NCI-H748 treated with DMSO at 0.1 percent for 48 hours (cell line): ENCODE measurements at places on chromosomes 3 and 15.

- DNase-seq: no peak
Observed at GRCh38 chr3:175153595-175153994, 294.5 kb downstream of the NAALADL2 start.

DNA sequence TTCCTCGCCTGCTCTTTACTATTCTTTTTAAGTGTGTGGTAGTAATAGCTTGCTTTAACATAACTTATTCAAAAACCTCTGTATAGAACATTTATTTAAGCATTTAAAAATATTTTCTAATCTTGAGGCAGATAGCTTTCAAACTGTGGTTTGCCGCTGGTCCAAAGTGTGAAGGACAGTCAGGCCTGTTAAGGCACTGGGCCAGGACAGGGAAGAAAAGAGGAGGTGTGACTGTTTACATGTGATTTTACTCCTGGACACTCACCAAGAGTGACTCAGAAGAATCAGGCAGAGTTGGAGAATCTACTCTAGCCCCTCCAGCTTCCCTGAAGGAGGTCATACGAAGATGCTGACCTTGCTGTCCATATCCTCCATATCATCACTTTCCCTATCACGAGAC lies 44.7 kb downstream of the CEP152 start:
- no peak for DNase-seq

DNA sequence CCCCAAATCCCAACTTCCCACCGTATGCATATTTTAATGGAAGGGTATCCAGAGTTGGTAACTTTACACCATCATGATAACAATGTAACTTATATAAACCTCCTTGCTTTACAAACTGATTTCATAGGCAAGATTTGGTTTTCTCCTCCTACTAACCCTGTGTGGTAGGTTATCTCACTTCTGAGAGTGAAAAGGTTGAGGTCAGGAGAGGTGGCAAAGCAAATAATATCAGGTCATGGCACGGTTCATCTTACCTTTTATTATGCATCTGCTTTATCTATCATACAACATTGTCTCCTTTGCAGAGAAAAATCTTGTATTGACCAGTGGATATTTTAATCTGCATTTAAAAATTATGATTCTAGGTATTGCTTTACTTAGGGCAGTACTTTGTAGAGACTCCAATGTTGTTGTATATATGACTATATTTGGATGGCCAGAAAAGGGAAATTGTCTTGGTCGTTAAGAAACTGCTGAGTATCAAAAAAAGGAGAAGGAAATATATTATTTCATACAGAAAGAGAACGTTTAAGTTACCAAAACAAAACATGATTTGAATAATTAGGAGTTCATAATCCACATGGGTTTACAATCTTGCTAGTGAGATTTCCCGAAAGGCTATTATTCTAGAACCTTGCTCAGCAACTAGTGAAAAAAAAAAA lies 30.4 kb downstream of the NFKBIZ start:
- no peak for DNase-seq

DNA sequence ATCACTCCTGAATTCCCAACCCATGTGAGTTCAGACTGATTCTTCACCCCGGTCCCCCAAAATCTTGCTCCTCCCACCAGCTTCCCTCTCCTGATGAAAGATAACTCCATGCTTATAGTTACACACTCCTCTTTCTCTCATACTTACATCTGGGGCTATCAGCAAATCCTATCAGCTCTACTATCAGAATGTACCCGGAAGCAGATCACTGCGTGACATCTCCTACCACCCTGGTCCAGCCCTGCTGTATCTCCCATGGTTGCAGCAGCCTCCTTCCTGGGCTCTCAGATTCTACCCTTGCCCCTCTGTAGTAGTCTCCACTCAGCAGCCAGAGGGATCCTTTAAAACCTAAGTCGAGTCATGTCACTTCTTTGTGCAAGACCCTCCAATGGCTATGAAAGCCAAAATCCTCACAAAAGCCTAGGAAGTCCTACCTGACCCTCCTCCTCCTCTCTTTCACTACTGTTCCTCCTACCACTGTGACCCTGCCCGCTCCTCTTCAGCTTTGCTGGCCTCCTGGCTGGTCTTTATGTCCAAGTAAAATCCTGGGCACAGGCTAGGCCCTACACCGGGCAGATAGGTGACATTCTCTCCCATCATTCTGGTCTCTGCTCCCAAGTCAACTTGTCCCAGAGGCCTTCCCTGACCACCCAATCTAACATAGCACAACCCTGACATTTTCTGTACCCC lies 16.2 kb downstream of the XIRP1 start:
- no peak for DNase-seq

- no peak for DNase-seq
Observed at GRCh38 chr3:173045770-173046382, 95.2 kb downstream of the SPATA16 start.

DNA sequence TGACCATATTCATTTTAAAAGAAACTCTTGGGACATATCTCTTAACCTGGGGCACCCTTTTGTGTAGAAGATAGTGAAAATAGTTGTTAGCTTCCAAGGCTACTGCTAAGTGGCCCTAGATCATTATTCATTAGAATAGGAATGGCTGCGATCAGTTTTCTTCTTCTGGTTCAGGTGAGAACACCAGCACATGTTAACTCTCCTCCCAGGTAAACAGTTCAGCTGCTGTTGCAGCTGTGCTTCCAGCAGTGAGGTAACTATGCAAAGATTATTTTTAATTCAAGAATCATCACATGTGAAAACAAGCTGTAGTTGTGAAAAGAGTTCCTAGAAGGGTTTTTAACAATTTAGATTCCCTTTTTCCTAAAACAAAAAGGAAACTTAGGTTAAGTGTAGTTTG lies 43.3 kb downstream of the ZPLD1 start:
- DNase-seq: peak; percentile 68

DNA sequence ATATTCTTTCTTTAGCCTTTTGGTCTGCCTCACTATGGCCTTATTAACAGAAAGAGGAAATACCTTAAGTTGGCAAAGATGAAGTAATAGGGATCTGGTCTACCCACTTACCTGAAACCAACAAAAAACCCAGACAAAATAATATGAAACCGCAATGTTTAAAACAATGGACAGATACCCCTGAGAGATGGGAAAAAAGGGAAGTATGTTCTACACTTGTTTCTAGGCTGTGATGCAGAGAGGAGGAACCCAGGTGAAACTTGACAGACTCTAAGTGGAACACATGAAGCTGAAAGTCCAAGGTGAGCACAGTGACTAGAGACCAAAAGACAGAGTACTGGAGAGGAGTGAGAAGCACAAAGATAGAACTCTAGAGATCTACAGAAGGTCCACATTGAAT lies 78.4 kb downstream of the NR2E3 start:
- no peak for DNase-seq

DNA sequence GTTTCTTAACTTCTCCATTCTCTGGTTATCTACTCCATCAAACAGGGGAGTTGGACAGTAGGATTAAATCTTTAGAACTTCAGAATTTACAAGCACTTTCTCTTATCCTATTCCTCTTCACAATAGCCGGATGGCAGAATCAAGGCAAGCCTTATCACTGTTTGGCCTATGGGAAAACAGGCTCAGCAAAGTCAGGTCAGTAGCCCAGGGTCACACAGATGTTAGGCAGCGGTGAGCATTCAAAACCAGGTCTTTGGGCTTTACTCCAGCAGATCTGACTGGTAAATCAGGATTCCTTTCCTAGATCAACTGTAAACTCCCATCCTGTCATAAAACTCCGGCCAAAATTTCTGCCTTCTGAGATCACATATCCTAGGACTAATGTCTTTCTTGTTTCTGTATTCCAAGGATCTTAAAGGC lies 258.4 kb downstream of the OPA1 start:
- DNase-seq: no peak

GRCh38 chr3:127061641-127062040 lies 78.7 kb downstream of the PLXNA1 start:
- no peak for DNase-seq

DNA sequence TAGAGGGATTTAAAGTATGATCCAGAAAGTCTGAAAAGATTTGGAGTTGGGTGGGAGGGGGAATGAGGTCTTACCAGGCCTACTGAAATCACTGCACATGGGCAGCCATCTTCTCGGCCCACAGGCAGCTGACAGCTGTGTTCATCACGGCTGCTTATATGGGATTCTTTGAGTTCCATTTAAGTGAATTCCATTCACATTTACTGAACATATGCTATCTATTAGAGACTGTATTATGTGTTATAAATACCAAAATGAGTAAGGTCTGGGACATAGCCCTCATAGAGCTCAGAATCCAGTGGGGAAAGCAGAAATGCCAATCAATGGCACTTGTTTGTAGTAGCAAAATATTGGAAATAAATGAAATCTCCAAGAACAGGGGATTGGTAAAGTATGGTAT lies 91.1 kb downstream of the TRIM42 start:
- no peak for DNase-seq

- no peak for DNase-seq
Observed at GRCh38 chr15:101672298-101672697, 20.1 kb upstream of the TM2D3 start.

GRCh38 chr15:52912172-52912571 lies 122.0 kb upstream of the ONECUT1 start:
- DNase-seq: no peak

- DNase-seq: no peak
Observed at GRCh38 chr3:126061301-126062032, 22.5 kb downstream of the SLC41A3 start.

DNA sequence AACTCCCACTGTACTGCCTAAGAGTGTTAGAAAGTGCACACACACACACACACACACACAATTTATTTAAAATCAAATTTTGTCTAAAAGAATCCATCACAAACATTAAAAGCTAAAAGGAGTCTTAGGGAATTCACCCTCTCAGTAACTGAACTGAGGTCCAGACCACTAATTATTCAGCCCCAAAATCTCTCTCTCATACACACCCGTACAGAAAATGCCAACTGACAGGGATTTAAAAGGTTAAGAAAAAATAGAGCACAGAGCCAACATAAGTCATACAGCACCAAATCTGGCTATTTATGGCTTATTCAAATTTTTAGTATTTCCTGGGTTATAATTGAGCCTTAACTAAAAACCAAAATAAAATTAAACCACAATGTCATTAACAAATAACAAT lies 20.7 kb downstream of the GBE1 start:
- no peak for DNase-seq

- no peak for DNase-seq
Observed at GRCh38 chr15:39817892-39818291, 35.3 kb upstream of the FSIP1 start.

DNA sequence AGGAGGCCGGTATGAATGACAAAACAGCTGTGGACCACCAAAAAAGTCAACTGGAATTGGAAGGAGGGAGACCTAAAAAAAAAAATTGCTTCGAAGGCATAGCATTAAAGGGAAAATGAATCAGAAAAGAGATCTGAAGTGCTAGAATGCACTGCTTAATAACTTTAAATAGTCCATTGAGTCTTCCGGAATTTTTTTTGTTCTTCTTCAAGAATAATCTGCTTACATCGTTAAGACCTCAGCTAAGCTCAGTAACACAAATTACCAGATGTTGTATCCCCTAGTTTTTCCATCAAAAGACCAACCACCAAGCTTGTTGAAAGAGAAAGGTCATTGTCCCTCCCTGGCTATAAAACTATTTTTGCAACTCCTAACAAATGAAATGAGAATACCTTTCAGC lies 560.5 kb downstream of the NR2F2 start:
- no peak for DNase-seq

DNA sequence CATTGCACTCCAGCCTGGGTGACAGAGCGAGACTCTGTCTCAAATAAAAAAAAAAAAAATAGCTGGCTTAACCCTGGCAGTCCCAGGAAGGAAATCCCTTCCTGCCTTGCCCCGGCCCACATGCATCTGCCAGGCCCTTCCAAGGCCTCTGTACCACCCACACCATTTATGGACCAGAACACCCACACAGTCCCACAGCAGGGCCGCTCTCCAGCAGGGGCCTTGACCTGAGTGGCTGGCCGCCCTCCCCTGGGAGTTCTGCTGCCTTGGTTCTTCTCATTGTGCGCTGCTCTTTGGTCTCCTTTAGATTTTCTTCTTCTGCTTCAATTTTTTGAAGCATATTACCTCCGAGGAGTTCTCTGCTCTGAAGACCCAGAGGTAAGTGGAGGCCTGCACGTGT lies 16.1 kb upstream of the CPNE9 start:
- no peak for DNase-seq

DNA sequence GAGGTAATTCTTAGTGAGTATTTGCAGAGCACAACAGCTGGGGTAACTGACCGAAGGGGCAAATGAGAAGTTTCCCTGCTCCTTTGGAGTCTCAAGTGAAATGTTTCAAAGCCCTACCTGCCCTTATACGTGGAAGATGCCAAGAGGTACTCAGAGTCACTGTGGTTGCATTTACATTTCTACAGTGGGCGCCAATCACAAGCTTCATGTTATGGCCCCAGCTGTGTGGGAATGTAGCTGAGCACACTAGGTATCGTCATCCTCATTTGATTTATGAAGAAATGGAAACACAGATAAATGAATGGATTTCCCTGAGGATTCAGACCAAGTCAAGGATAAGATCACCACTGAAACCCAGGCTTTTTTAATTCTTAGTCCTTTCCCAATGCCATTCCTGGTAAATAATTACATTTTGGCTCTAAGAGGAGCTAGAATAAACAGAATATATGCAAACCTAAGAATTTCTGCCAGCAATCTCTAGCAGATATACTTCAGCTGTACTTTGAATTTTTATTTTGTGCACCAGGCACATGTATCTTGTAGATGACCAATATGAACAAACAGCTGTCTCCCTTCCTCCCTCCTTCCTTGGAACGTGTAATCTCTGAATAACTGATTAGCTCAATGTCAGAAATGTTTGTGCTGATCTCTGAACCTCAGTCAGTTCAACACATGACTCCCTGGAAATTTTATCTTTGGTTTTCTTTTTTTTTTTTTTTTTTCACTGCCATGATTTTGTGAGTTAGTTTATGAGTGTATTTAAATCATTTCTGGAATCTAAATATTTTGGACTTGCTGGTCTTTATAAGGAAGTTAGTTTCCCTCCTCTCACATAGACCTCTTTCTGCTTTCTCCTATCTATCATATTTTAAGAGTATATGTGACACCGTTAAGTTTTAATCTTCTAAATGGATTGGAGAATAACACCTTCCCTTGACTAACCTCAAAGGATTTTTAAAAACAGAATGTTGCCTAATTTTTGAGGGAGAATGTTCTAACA lies 69.2 kb downstream of the MAP2K5 start:
- no peak for DNase-seq

GRCh38 chr3:127616836-127617605 lies 12.0 kb upstream of the PODXL2 start:
- no peak for DNase-seq

GRCh38 chr3:170717410-170718402 lies 131.8 kb upstream of the SLC7A14 start:
- DNase-seq: no peak

DNA sequence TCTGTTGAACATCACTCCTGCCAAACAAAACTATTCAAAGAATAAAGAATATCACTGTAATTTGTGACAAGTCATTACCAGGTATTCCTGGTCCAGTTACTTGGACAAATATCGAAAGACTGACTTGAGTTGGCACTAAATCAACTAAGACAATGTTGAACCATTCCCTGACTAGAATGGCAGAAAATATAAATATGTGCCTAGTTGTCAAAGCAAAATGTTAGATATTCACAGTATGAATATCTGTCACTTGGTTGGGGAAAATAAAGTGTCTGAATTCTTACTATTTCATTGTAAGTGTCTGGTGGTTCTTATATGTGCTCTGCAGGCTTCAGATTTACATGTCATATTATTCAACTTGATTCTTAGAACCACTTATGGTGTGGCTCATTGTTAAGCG lies 470.2 kb downstream of the NAALADL2 start:
- DNase-seq: no peak

- no peak for DNase-seq
Observed at GRCh38 chr3:169528289-169528688, 135.2 kb downstream of the MECOM start.

GRCh38 chr3:175397372-175397771 lies 538.2 kb downstream of the NAALADL2 start:
- no peak for DNase-seq

- no peak for DNase-seq
Observed at GRCh38 chr3:60528651-60529050, 722.6 kb downstream of the FHIT start.
